ENCODE measurements at places on chromosomes 6 and 20.
A peak's percentile ranks its signal among the peaks of the same experiment; 100 is the strongest.

- DNase-seq, result no peak
Observed at GRCh38 chr6:31053873-31054272, 43.6 kb downstream of the MUC22 start.

DNA sequence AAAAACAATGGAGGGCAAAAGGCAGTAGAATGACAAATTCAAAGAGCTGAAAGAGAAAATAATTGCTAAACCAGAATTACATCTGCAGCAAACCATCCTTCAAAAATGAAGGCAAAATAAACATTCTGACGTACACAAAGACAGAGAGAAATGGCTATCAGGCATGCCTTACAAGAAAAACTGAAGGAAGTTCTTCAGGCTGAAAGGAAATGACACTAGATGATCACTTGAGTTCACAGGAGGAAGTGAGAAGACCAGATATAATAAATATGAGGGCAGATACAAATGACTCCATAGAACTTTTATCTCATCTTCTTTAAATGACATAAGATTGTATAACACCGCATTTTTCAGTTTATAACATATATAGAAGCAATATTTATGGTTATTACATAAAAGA, 30.0 kb downstream of the DZANK1 start:
- no peak for DNase-seq

GRCh38 chr6:55567558-55567957, 11.4 kb downstream of the HMGCLL1 start:
- no peak for DNase-seq

DNA sequence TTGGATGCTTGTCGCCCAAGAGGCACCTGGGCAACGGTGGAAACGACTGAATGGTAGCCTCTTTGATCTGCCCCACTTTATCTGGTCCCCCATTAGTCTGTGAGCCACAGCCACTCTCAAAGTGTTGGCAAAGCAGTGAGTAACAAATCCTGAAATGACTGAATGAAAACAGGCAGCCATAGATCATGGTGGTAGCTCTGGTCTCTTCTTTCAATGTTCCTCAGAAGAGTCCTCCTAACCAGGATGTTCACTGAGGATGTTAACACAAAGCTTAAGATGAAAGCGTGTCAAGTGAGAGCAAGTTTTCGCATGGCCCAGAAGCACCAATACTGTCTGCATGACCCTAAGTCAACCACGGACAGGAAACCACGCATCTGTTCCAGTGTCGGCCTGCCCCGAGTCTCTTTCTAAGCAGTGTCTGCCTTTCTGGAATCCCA, 107.3 kb downstream of the IRF4 start:
- DNase-seq, result no peak

GRCh38 chr20:11918981-11919380, 1.3 kb downstream of the BTBD3 start:
- DNase-seq, result peak; percentile 57

DNA sequence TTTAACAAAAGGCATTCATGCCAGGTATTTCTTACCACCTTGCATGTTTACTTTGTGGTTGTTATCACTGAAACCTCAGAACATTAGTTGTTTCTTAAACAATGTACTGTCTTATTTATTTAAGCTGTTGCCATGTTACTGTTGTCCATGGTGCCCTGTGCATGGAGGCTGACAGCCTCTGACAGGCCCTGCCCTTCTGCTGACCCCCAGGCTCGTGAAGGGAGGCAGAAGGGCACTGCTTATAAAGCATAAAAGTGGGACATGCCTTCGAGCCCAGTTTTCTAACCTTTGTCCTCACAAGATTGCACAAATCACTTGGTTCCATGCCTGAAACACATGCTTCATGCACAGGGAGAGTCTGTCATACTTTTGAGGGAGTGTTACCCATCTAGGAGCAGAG, 46.7 kb upstream of the CLIC5 start:
- DNase-seq, result no peak

GRCh38 chr20:23627501-23627900, 10.3 kb downstream of the CST3 start:
- DNase-seq, result no peak

- DNase-seq, result peak; percentile 49
Observed at GRCh38 chr6:33613795-33614168, 7.3 kb upstream of the ITPR3 start.

- no peak for DNase-seq
Observed at GRCh38 chr6:73542891-73543290, 22.1 kb upstream of the EEF1A1 start.

DNA sequence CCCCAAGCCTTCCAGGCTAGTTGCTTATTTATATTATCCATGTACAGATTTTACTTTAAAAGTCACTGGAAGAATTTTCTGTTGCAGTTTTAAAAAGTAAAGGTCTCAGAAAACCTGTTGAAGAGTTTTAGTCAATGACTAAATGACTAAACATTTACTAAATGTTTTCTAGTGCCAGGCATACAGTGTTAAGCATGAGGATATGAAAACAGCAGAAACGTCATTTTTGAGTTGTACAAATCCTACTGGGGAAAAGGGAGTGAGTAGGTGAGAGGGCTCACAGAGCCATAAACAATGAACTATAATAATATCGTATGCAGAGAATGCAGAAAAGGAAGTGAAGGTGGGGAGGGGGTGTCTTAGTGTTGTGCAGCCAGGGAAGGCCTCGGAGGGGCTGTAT, 66.3 kb downstream of the MAN1A1 start:
- DNase-seq, result no peak

DNA sequence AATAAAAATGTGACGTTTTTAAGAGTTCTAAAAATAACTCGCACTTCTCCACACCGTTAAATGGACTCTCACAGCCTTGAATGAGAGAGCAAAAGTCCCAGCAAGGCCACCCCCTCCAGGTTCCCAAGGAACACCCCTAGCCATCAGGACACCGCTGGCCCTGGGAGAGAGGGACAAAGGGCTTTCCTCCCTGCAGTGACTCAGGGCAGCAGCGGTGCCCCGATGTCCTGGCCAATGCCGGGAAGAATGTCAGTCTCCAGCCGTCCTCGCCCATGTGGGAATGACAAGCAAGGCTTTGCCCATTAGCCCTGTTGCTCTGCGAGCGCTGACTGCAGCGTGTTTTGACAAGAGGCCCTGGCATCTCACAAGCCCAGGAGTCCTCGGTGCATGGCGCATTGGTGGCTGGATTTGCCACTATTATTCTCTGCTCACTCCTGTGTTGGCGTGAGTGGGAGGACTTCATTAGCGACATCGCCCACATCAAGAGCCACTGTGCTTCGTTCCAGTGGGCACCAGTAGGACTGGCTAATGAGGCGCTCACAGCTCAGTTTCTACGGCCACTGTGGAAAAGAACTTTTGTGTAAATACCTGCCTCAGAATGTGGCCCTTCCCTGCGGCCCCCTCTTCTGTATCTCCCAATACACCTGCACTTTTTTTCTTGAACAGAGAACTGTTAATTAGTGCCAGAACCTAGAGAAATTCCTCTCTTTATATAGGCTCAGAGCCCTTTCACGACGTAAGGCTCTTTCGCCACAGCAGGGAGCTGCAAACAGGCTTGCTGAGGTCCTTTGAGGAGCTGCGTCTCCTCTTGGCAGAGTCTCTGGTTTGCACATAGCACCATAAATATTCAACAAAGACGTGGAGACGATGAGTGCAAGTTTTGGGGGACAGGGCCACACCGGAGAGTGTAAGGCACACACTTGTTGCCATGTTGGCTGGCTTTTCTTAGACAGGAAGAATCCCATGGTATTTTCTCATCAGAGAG, 336.6 kb downstream of the TAF4 start:
- DNase-seq, result no peak

DNA sequence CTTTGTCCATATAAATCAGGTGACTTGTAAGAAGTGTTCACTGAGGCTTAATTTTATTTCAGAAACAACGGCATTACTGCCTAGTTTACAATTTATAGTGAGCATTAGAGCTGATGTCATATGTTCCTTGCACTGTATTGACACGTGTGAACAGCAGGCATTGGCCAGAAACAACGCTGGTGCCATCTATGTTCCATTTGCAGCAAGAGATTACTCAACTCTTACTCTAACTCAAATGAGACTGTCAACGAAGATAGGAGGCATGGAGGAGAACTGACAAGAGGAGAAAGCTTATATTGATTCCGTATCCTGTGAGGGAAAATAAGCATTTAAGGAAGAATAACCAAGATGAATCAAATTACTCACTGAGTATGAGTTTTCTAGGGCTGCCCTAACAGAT, 48.4 kb downstream of the MTFR2 start:
- no peak for DNase-seq

DNA sequence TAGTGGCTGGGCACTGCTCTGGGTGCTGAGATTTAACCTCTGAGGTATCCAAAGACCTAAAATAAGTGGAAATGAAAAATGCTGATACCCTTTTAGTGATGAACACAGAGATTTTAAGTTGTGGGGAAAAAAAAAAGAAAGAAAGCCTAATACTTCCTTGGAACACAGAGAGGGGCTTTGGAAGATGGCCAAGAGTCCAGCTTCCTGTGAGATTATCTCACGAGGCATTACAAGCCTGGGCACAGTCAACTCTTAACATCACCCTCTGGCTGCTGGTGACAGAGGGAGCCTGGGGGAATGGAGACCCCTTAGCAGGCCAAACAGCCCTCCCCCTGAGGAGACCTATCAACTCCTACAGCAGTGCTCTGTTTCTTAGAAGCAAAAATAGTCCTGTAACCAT, 19.7 kb downstream of the BTN2A1 start:
- DNase-seq, result no peak

- DNase-seq, result no peak
Observed at GRCh38 chr6:123802351-123802696, 1.3 kb upstream of the NKAIN2 start.

- DNase-seq, result no peak
Observed at GRCh38 chr6:122407712-122408111, 8.3 kb downstream of the HSF2 start.

GRCh38 chr6:158026901-158027589, 45.4 kb downstream of the SYNJ2 start:
- DNase-seq, result no peak

- DNase-seq, result no peak
Observed at GRCh38 chr6:118725944-118726343, 74.6 kb upstream of the CEP85L start.

- DNase-seq, result no peak
Observed at GRCh38 chr6:155962276-155962675, 506.6 kb upstream of the NOX3 start.

GRCh38 chr6:106561686-106562405, 67.5 kb downstream of the RTN4IP1 start:
- DNase-seq, result no peak

DNA sequence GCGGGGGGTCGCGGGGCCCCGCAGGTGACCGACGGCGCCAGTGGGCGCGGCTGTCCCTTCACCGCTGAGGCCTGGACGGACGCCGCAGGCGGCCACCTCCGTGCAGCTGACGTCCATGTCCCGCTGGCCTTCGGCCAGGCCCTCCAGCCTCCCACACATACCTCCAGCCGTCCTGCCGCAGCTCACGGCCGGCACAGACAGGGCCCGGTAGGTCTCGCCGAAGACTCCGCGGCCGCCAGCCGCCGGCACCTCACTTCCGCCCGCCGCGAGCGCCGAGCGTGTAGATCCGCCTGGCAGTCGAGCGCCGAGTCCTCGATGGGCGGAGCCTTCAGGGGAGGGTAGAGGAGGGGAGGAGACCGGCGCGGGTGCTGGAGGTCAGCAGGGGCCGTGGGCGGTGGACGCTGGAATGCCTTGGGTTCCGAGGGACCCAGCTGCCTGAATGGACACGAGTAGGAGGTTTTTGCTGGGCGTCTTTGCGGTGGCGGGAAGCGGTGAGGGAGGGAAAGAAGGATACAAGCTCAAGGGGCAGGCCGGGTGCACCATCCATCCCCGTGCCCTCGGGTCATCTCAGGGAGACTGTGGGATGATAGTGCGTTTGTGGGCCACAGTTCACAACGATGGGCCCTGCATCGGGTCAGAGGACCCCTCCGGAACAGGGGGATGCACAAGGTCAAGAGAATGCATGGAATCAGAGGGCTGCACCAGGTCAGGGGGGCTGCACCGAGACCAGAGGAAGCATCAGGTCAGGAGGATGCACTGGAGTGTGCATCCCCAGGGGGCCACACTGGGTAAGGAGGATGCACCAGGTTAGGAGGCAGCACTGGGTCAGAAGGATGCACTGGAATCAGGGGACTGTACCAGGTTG, at the start of gene EXOC2:
Gene EXOC2, minus strand, starts transcription at position 282 of the 865 bp plus-strand sequence. CDS start 55,321 bp downstream, outside the sequence.
- peak; percentile 83 for DNase-seq

- DNase-seq, result peak; percentile 9
Observed at GRCh38 chr6:117317261-117317660, 51.9 kb downstream of the VGLL2 start.

- peak; percentile 46 for DNase-seq
Observed at GRCh38 chr6:21666201-21666691, 72.7 kb downstream of the SOX4 start.

- DNase-seq, result no peak
Observed at GRCh38 chr6:154937306-154938220, 57.6 kb upstream of the TIAM2 start.

DNA sequence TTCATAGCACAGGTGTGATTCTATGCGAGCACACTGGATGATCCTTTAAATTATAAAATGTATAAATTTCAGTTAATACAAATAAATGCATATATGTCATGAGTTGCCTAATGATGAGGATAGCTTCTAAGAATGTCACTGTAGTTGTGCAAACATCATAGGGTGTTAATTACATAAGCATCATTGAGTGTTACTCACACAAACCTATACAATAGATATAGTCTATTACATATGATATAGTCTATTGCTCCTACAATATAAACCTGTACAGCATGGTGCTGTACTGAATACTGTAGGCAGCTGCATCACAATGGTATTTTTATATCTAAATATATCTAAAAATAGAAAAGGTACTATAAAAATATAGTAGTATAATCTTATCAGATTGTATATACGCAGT, 159.0 kb downstream of the PTPRK start:
- DNase-seq, result no peak

- no peak for DNase-seq
Observed at GRCh38 chr6:109051301-109052017, 43.2 kb downstream of the SESN1 start.

DNA sequence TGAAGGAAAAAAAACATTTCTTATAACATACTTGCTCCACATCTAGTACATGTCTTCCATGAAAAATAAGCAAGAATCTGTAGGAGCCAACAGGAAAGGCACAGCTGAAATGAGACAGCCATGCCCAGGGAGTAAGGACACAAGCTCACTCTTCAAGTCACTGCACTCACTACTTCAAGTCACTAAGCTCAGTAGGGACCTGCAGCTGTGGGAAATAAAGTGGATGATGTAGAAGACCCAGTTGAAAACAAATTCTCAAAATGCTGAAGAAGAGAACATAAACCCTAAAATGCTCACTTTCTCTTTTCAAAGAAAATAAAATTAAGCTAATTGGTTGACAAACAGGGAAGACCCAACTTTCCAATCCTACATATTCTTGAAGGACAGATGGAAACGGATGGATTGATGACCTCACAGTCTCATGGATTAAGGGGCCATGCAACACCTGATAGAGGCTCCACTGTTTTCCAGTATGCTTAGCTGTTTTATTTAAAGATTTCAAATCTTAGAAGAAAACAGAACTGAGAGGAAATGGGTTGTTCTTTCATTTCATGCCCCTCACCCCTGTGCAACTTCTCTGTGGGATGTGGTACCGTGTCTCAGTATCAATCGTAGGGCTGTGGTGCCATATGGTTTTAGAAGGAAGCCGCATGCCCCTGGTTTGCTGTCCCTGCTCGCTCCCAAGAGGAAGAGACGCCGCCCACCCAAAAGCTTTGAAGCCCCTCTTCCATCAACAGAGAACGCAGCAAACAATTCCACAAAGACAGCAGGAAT, 133.3 kb downstream of the WDR27 start:
- DNase-seq, result no peak

GRCh38 chr6:67736161-67736560, 898.9 kb upstream of the ADGRB3 start:
- no peak for DNase-seq
